ENCODE measurements at places on chromosomes 3 and 15.

DNA sequence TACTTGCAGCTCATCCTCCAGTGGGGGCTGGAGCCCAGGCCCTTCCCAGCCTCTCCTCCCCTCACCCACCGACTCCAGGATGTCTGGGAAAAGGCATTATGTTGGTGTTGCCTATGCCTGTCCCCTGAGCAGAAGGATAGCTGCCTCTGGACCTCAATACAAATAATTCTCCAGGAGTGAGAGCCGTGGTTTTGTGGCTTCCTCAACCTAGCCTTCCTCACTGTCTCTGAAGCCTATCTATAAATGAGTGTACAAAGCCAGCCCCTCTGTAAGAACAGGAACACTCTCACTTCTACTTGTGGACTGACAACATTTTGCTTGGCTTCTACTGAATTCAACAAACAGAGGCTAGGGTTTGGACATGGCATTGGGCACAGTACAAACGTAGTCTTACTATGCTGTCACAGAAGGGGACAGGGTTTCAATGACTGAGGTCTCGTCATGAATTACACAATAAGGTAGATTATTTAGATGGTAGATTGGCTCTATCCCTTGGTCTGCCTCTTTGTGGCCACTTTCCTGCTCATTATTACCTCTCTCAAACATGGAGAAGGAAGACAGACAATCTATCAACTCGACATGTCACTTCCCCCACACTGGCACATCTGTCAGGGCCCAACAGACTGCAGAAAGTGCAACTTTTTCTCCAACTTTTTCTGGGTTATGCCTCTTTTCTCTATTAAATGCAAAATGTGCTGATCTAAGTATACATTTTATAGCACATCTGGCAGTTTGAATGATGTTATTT lies 82.8 kb upstream of the MEX3B start:
- DNase-seq: no peak
- H3K27me3 ChIP-seq: no peaks in the 10 kb centered on the region
- no peaks in the 10 kb centered on the region for H3K4me1 ChIP-seq
- H3K4me3 ChIP-seq: no peak overlapping the region
- H3K27ac ChIP-seq: no peak overlapping the region

- no peaks in the 10 kb centered on the region for H3K27me3 ChIP-seq
- H3K4me3 ChIP-seq: no peak overlapping the region
- DNase-seq: no peak
- no peaks in the 10 kb centered on the region for H3K36me3 ChIP-seq
Measured at GRCh38 chr15:64809649-64810496, 15.6 kb downstream of the PIF1 start.

- H3K27ac ChIP-seq: peak overlapping the region; percentile 44
- H3K4me1 ChIP-seq: no peaks in the 10 kb centered on the region
- H3K36me3 ChIP-seq: no peaks in the 10 kb centered on the region
Measured at GRCh38 chr3:128307781-128308469, 154.6 kb downstream of the EEFSEC start.

GRCh38 chr3:166285001-166285400 lies 447.8 kb upstream of the BCHE start:
- H3K4me3 ChIP-seq: no peak overlapping the region
- no peak overlapping the region for H3K27ac ChIP-seq
- DNase-seq: no peak
- H3K27me3 ChIP-seq: no peaks in the 10 kb centered on the region
- no peaks in the 10 kb centered on the region for H3K4me1 ChIP-seq
- H3K36me3 ChIP-seq: no peaks in the 10 kb centered on the region

DNA sequence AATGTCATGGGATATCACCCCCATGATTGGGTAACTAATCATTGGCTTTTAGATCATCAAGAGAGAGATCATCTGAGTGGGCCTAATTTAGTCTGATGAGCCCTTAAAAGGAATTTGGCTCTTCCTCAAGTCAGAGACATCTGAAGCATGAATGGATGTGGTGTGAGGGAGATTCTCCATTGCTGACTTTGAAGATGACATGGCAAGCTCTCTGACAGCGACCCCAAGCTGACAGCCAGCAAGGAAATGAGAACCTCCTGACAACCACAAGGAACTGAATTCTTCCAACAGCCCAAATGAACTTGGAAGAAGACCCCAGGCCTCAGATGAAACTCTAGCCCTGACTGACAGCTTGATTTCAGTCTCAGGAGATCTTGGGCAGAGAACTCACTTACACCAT lies 108.4 kb upstream of the SPATA12 start:
- DNase-seq: no peak
- H3K4me1 ChIP-seq: no peaks in the 10 kb centered on the region
- no peak overlapping the region for H3K4me3 ChIP-seq
- no peaks in the 10 kb centered on the region for H3K27me3 ChIP-seq
- no peaks in the 10 kb centered on the region for H3K36me3 ChIP-seq

DNA sequence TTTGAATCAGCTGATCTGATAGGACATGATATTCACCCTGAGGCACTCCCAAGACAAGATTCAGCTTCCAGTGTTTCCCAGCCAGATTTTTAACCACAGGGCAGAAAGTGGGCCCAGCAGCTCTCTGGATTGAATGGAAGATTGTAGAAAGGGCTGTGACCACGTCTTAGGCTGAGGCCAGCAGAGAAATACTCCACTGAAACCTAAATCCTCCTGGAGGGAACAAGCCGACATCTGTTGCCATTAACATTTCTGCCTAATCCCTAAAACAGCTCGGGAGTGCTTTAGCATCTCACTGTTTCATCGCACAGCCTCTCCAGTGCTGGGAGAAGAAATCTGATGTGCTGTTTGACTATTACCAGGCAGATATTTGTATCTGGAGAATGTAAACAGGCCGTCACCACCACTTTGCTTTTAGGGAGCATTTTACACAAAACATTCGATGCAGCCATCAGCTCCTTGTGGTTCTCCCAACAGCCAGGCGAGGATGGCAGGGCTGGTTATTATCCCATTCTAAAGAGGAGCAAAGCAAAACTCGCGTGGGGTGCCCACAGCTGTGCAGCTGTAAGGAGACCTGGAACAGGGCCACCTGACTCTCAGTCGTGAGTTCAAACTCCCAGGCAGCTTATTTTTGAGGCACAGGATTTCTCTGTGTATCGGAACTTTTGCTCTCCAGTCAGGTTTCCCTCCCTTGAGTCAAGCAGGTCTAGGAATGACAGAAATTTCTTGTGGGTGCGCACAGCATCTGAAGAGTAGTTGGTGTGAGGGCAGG lies 117.4 kb downstream of the LIPC start:
- H3K36me3 ChIP-seq: no peaks in the 10 kb centered on the region
- H3K27me3 ChIP-seq: no peaks in the 10 kb centered on the region
- no peak overlapping the region for H3K27ac ChIP-seq
- no peak overlapping the region for H3K4me3 ChIP-seq

GRCh38 chr15:42721016-42721415 lies 15.9 kb downstream of the CDAN1 start:
- H3K36me3 ChIP-seq: no peaks in the 10 kb centered on the region
- H3K4me1 ChIP-seq: no peaks in the 10 kb centered on the region
- no peak overlapping the region for H3K27ac ChIP-seq
- no peak overlapping the region for H3K4me3 ChIP-seq
- DNase-seq: no peak
- H3K27me3 ChIP-seq: no peaks in the 10 kb centered on the region

GRCh38 chr15:41911691-41912345 lies 18.0 kb upstream of the SPTBN5 start:
- no peak overlapping the region for H3K27ac ChIP-seq
- no peak overlapping the region for H3K4me3 ChIP-seq
- DNase-seq: no peak
- H3K27me3 ChIP-seq: no peaks in the 10 kb centered on the region
- no peaks in the 10 kb centered on the region for H3K4me1 ChIP-seq

DNA sequence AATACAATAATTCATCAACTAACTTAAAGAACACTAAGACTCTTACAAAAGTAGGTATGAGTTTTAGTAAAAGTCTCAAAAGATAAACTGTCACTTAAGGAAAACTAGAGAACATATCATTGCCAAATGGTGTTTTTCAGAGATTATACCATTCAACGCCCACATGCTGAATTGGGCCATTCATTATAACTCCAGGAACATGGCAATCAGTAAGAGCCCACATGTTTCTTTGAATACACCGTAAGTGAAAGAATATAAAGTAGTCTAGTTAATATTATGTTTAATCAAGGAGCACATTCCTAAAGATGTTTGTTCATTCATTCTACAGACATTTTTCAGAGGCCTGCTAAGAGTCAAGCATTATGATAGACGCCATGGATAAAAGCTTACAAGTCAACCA lies 22.9 kb downstream of the B3GNT5 start:
- DNase-seq: no peak
- H3K36me3 ChIP-seq: no peaks in the 10 kb centered on the region
- H3K27ac ChIP-seq: no peak overlapping the region

- H3K4me1 ChIP-seq: no peaks in the 10 kb centered on the region
- H3K27me3 ChIP-seq: peaks cover 30% of the 10 kb centered on the region
- H3K4me3 ChIP-seq: no peak overlapping the region
- H3K36me3 ChIP-seq: no peaks in the 10 kb centered on the region
Measured at GRCh38 chr3:156388497-156389448, 166.1 kb downstream of the SSR3 start.

GRCh38 chr3:36729204-36730056 lies 34.9 kb downstream of the DCLK3 start:
- H3K4me1 ChIP-seq: no peaks in the 10 kb centered on the region
- H3K27me3 ChIP-seq: no peaks in the 10 kb centered on the region
- H3K4me3 ChIP-seq: no peak overlapping the region
- peak; percentile 27 for DNase-seq
- no peak overlapping the region for H3K27ac ChIP-seq
- no peaks in the 10 kb centered on the region for H3K36me3 ChIP-seq

DNA sequence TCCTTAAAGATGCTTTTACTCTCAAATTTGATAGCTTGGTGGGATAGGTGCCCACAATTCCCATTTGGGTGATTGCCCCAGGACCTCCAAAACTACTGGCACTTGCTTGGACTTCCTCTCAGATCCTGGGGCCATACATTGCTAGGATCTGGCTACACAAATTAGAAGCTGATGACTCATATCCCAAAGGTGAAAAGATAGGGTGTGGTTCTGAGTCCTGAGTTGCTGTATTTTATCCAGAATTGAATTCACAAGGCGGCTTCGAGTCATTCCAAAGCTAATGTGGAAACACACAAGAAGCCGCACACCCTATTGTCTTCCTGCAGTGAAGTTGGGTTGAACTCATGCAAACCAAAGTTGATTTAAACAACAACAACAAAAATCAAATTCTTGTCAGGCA lies 53.4 kb downstream of the DUT start:
- no peaks in the 10 kb centered on the region for H3K36me3 ChIP-seq
- H3K27ac ChIP-seq: no peak overlapping the region
- H3K27me3 ChIP-seq: no peaks in the 10 kb centered on the region
- DNase-seq: no peak

DNA sequence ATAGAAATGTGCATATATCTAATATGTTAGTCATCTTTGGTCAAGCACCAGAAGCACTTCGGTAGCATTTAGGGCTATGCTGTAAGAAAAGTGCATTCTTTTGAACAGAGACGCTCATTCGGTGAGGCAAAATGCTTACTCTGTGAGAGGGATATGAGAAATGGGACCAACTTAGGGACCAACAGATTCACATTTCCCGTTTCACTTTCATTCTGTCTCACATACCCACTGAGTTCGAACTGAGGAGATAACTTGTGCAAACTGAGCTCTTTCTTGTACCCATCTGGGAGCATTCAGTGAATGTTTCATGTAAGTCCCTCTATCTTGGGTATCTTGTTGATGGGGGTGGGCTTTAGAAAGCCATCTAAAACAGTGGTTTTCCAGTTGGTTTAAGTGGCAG lies 135.3 kb downstream of the FEZF2 start:
- no peaks in the 10 kb centered on the region for H3K27me3 ChIP-seq
- no peak overlapping the region for H3K4me3 ChIP-seq
- no peaks in the 10 kb centered on the region for H3K36me3 ChIP-seq
- no peaks in the 10 kb centered on the region for H3K4me1 ChIP-seq
- DNase-seq: no peak
- H3K27ac ChIP-seq: no peak overlapping the region

DNA sequence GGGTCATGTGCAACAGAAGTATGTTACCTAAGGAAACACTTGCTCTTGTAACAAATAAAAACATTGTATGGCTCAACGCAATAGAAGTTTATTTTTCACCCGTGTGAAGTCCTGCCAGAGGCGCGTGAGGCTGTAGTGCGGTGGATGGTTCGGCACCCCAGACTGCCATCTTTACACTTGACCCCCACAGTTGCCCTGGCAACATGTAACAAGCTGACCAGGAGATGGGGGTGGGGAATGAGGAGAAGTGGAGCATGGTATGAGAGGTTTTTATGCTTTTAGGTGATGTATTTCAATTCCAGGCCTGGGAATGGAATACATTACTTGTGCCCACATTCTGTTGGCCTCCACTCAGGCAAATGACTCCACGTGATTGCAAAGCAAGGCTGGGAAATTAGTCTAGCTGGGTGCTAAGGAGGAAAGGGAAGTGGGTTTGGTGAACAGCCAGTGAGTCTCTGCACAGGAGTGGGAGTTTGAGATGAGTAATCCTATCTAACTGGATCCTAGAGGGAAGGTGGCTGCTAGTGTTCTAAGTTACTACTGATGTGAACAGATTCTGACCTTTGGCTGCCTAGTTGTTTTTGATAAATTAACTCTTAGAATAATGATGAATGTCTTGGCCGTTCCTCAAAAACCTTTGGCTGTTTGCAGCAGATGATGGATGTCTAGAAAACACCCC lies 33.8 kb upstream of the GREM1 start:
- no peaks in the 10 kb centered on the region for H3K27me3 ChIP-seq
- H3K4me1 ChIP-seq: no peaks in the 10 kb centered on the region

DNA sequence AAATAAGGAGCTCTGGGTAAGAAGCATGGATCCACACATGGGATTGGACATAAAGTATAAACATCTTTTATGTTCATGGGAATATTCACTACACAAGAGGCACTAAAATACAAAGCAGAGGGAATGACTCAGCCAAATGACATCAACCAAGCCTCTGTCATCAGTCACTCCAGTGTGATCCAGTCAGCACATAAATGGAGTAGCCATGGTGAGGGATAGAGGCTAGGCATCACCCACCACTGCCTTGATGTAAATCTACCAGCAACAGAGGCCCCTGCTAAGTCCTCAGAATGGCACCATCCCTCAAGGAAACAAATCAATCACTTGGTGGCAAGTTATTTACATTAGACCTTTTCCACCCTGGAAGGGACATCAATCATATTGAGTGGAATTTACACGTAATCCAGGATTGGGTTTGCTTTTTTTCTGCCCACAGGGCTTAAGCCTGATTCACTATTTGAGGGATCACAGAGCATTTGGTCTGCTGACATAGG lies 27.2 kb downstream of the VEPH1 start:
- no peaks in the 10 kb centered on the region for H3K4me1 ChIP-seq
- no peaks in the 10 kb centered on the region for H3K36me3 ChIP-seq
- no peak overlapping the region for H3K27ac ChIP-seq
- H3K27me3 ChIP-seq: no peaks in the 10 kb centered on the region

- H3K27me3 ChIP-seq: no peaks in the 10 kb centered on the region
- H3K27ac ChIP-seq: no peak overlapping the region
- no peaks in the 10 kb centered on the region for H3K36me3 ChIP-seq
- H3K4me1 ChIP-seq: no peaks in the 10 kb centered on the region
- DNase-seq: no peak
Measured at GRCh38 chr15:55770806-55771205, 27.9 kb upstream of the PRTG start.

GRCh38 chr3:16916840-16917239 lies 32.1 kb downstream of the PLCL2 start:
- no peak overlapping the region for H3K27ac ChIP-seq
- no peaks in the 10 kb centered on the region for H3K4me1 ChIP-seq
- DNase-seq: no peak
- H3K27me3 ChIP-seq: no peaks in the 10 kb centered on the region
- H3K4me3 ChIP-seq: no peak overlapping the region
- H3K36me3 ChIP-seq: no peaks in the 10 kb centered on the region

- H3K4me3 ChIP-seq: no peak overlapping the region
- DNase-seq: no peak
- no peaks in the 10 kb centered on the region for H3K36me3 ChIP-seq
- no peaks in the 10 kb centered on the region for H3K4me1 ChIP-seq
Measured at GRCh38 chr3:156666073-156666472, 8.3 kb upstream of the TIPARP start.

Measured in Panc1 (cell line).